ENCODE measurements at places on chromosomes 5 and 9.

- DNase-seq: no peak
Observed at GRCh38 chr9:116632990-116633838, 53.9 kb upstream of the TRIM32 start.

DNA sequence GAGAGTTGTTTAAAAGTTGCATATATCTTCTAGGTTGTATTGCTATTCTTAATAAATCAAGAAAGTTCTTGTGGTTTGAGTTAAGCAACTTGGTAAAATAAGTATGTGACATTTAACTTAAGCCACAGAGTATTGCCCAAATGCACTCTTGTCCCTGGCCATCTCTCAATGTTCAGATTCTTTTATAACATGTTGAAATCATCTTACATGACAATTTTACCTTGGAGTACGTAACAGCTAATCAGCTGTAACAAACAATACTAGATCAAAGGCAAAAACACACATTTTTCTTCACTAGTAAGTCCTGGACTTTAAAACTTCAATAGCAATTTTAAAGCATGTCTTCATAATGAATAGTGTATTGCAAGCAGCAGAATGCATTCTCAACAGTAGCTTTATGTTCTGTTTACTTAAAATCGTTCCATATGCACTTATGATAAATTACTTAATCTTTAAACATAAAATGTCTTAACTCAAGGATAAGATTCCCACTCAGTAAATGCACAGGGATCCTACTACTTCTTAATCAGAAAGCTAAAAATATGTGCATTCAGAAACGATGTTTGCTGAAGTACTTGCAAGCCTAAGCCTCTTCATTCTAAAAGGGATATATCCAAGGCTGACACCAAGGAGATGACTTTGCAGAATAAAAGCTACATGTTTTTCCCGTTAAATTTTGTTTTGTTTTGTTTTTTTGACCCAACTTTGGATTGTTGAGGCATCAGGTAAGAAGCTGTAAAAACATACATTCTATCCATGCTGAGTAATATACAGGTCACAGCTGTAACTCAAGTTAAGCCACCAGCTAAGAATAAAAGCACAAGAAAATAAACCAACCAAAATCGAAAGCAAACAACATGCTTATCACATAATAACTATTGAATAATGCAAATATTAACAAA is 86.1 kb upstream of the NFIB start:
- DNase-seq: no peak

GRCh38 chr9:12988258-12988657 is 213.4 kb downstream of the LURAP1L start:
- DNase-seq: no peak

DNA sequence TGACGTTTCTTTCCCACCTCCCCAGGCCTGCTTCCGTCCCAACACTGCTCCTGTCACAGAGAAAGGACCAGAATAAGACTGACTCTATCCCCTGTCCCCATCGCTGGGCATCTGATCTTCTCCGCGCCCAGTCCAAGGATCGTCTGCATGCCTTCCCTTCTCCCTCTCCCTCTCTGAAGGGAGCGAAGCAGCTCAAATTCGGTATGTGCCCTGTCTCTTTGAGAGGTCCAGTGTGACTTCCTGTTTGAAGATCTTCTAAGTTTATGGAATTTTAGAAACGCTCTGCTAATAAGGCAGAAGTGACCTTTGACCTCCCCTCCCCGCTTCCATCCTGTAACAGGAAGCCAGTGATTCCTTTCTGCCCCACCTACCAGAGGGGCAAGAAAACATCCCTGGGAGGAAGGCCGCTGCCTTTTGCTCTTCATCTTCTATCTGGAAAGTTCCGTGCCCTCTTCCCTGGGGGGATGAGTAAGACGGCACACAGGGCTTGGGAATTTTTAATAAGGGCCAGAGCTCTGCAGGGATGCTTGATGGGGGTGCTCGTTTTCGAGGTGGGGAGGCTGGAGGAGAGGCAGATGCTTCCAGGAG is 40.7 kb upstream of the RNU6ATAC start:
- DNase-seq: no peak

GRCh38 chr9:98442114-98442513 is 186.7 kb upstream of the TBC1D2 start:
- no peak for DNase-seq

- DNase-seq: no peak
Observed at GRCh38 chr5:149150457-149150856, 9.2 kb downstream of the ABLIM3 start.

DNA sequence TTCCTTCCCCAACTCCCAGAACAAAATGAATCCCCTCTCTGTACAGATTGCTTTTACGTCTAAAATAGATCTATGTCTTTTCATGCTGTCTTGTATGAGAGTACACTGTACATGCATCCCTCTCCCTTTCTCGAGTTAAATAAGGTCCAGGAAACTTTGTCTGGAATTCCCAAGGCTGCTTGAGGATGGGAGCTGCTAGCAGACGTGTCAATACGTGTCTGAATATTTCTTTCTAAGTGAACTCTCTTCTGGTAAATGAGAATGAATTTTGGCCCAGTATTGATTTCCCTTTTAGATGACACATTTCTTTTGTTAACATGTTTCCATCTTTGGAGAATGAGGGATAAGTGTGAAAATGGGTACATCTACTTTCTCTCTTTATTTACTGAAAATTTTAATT is 59.6 kb upstream of the GAS1 start:
- no peak for DNase-seq

- no peak for DNase-seq
Observed at GRCh38 chr5:115758356-115758755, 58.1 kb downstream of the CDO1 start.

DNA sequence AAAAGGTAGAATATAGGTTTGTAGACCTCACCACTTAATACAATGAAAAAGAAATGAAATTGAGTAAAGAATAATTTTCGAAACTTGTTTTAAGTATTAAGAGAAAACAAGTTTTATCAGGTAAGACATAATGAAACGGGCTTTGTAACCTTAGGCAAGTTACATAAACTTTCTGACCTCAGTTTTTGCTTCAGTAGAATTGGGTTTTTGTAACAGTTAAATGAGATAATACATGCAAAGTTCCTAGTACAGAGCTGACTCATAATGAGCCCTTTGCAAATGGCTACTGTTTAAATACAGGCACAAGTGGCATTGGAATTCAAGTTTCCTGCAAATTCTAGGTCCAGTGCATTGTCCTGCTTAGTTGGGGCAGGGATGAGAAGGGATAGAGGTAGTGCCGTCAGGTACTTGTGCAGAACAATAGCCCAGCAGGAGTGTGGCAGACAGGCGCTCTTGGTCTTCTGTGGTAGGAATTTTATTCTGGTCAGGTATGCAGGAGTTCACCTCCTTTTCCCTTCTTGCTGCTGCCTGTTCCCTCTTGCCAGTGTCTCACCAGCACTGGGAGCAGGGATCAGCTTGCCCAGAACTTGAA is 203.8 kb downstream of the PBX3 start:
- DNase-seq: no peak

DNA sequence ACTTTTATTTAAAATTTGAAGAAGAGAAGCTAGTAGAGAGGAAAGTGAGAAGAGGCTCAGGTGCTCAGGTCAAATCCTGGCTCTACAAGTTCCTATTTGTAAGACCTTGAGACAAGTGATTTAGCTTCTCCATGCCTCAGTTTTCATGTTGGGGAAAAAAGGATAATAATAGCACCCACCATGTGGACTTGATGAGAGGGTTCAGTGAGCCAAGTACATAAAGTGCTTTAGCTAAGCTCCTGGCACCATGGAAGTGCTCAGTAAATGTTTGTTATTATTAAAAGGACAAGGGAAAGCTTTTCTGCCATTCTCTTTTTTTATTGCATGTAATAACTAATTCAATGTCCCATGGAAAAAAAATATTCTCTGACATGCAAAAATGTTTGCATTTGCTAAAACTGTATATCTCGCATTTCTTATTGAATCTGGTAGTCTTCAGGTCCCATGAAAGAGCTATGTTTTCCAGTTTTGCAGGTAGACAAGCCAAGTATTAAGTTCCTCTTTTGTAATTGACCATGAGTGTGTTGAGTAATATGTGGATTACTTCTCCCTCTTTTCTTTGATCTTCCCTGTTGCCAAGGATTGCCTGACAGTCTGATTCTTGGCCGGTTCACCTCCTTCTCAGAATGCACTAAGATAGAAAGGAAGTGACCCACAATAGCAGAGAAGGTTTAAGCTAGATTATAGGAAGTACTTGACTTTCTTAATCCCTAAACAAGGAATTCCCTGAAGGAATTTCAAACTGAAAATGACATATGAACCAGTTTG is 45.6 kb upstream of the TRIM32 start:
- no peak for DNase-seq

- DNase-seq: no peak
Observed at GRCh38 chr5:151904909-151905308, 19.7 kb downstream of the GLRA1 start.

- no peak for DNase-seq
Observed at GRCh38 chr9:89436326-89436725, 61.6 kb downstream of the SEMA4D start.

GRCh38 chr5:50595199-50595598 is 71.2 kb upstream of the PARP8 start:
- DNase-seq: no peak

DNA sequence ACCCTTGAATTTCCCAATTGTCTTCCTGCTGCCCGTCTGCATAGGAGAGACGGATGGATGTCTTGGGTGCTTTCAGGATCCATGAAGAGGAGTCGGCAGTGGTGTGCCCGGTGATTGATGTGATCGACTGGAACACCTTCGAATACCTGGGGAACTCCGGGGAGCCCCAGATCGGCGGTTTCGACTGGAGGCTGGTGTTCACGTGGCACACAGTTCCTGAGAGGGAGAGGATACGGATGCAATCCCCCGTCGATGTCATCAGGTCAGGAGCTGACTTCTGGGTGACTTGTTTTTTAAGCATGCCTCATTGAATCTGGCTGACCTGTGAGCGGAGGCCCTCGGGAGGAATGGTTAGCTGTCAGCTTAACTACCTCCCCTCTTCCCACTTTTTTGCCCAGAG is 24.2 kb downstream of the GALNT12 start:
- no peak for DNase-seq

DNA sequence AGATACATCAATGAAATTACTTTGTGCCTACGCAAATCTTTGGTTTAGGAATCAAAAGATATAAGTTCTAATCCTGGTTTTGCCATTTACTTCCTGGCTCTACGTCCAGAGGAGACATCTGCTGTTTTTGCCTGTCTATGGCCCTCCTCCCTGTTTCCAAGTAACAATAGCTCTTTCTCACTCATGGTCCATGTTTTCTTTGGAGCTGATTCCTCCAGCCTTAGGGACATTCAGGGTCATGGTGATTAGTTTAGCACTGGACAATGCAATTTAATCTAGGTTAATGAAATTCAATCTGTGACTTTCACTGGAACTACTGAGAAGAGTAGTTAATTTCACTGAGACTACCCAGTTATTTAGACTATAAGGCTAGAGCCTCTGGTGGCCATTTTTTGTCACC is 170.6 kb downstream of the SEMA6A start:
- DNase-seq: no peak

DNA sequence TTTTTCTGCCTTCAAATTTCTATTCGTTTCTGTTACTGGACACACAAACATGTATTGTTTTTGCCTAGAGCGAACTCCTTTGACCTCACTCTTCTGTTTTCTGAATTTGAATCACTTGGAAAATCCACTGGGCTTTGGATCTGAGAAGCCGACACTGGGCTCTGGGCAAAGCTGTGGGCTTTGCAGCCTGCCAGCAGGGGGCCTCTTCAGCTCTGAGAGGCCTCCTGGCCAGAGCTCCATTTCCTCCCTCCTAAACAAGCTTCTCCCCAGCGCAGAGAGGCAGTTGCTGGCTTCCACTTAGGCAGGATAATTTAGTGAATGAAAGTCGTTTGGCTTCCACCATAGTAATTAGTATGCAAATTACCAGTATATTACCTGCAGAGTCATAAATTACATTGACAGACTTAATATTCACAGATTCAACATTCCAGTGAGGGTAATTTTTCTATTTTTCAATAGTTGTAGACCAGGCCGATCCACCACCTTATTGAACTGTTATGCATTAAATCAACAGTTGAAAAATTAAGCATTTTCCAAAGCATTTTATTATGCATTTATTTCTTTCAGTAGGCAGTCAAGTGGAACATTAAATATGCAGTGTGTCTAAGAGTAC is 104.0 kb upstream of the ZNF366 start:
- peak; percentile 18 for DNase-seq

DNA sequence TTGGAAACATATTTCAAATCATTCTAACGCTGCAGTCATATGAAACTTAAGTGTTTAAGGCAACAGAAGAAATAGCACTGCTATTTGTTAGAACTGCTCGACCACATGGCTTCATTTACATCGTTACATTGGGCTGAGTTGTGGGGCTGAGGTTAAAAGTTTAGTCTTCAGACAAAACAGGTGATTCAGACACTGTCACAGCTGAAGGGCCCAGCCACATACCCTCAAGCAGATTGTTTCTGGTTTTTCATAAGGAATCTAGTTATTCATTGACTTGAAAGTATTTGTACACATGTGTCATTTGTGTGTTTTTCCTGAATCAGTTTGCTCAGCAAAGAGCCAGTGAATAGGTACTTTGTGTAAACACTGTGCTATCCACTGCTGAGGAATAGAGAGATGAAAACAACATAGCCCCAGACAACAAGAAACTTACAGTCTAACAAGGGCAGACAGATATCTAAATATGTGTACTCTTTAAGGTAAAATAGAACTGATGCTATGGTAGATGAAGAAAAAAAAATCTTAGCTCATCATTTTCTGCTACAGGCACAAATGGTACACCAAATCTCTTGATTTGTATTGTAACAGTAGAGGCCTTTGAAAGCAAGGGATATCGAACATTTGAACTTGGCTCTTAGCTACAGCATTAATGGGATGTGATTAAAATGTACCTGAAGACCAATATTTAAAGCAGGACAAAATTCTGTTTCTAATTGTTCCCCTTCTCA is 357.6 kb upstream of the RPS23 start:
- no peak for DNase-seq

GRCh38 chr5:172441262-172441751 is 13.0 kb downstream of the SH3PXD2B start:
- no peak for DNase-seq

DNA sequence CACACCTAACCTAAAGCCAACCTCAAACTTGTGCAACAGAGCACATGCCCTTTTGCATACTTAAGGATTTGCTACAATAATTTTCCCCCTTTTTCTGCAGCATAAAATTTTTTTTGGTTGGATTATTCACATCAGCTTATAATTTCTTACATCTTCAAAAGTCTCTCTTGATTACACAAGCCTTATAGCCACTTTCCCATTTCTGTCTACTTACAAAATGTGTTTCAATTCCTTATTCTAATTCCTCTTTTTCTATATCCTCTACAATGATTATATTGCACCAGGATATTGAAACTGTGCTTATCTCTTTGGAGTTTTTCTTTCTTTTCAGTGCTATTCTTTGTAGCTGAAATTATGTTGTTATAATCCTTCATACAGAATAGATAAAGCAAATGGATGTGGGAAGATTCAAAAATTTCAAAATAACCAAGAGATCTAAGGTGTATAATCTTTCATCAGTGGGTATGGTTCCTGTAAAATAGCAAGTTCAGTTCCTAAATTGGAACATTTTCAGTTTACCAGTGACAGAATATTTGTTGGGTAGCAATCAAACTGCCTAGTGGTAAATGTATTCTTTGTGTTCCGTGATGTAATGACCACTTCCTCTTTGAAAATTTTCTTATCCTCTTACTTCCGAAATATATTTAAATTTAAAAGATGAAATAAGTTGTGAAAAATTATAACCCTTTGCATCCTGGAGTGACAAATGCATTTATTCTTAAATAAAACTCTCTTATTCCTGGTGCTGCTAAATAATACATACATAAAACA is 386.8 kb upstream of the CHD1 start:
- no peak for DNase-seq

- DNase-seq: no peak
Observed at GRCh38 chr9:126624912-126625311, 11.2 kb downstream of the LMX1B start.
